ENCODE measurements at places on chromosomes 3 and 15.

- H3K4me3 ChIP-seq: no peak overlapping the region
- peaks cover 32% of the 10 kb centered on the region for H3K4me1 ChIP-seq
- no peaks in the 10 kb centered on the region for H3K27me3 ChIP-seq
- DNase-seq: no peak
Measured at GRCh38 chr3:8442993-8443650, 58.5 kb upstream of the LMCD1 start.

DNA sequence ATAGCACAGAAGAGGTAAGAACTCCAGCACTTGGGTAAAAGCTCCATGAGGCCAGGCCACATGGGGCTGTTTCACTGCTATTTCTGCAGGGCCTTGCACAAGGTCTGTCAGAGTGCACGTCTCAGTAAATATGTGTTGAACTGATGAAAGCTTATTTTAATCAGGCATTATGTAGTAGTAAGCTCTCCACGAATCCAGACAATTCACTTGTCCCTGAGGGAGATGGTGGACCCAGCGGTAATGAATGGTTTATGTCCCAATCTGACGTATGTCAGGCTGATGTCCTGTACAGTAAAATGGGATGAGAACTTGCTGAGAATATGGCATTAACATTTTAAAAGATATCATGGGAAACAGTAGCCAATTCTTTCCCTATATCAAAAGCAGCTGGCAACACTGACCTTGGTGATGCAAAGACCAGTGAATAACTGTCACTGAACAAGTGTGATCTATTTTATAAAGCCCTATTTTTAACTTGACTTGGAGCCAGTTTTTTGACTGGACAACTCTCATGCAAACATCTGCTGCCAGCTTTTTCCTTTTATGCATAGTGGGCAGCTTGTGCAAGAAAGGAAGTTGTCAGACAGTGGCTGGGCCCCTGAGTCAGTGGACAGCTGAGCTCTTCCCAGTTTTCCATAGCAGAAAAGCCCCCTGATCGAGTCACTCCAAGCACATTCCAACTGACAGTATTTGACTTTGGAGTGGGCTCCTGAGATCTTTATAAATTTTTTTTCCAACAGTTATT lies 519.8 kb upstream of the MDFIC2 start:
- DNase-seq: peak; percentile 91
- no peaks in the 10 kb centered on the region for H3K36me3 ChIP-seq
- peak overlapping the region; percentile 53 for H3K27ac ChIP-seq
- no peaks in the 10 kb centered on the region for H3K27me3 ChIP-seq
- H3K4me3 ChIP-seq: no peak overlapping the region
- H3K4me1 ChIP-seq: no peaks in the 10 kb centered on the region

DNA sequence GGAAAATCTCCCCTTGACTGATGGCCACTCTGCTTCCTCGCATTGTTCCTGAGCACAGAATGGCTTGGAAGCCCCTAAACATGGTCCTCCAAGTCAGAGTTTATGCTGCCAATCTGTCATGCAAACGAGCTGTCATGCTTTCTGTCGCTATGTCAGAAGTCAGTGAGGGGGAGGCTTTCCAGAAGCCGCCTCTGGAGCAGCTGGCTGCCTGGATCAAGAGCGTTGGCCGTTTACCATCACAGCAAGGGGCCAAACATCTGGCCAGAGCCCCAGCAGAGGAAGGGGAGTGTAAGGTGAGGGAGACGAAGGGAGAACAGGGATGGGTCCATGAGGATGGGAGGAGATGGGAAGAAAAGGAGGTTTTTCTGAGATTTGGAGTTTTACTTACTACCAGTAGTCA lies 372.6 kb upstream of the NR2F2 start:
- H3K36me3 ChIP-seq: no peaks in the 10 kb centered on the region
- H3K27ac ChIP-seq: no peak overlapping the region
- no peak overlapping the region for H3K4me3 ChIP-seq
- H3K27me3 ChIP-seq: no peaks in the 10 kb centered on the region
- no peak for DNase-seq

- no peaks in the 10 kb centered on the region for H3K36me3 ChIP-seq
- no peak overlapping the region for H3K27ac ChIP-seq
- DNase-seq: peak; percentile 43
- H3K27me3 ChIP-seq: peaks cover 24% of the 10 kb centered on the region
- H3K4me3 ChIP-seq: no peak overlapping the region
Measured at GRCh38 chr15:40354408-40355171, 3.4 kb upstream of the DISP2 start.

- H3K27ac ChIP-seq: no peak overlapping the region
- no peak for DNase-seq
- no peaks in the 10 kb centered on the region for H3K27me3 ChIP-seq
- no peaks in the 10 kb centered on the region for H3K36me3 ChIP-seq
- no peak overlapping the region for H3K4me3 ChIP-seq
Measured at GRCh38 chr3:129207479-129207878, 23.8 kb upstream of the CNBP start.

- H3K4me1 ChIP-seq: no peaks in the 10 kb centered on the region
- H3K27me3 ChIP-seq: no peaks in the 10 kb centered on the region
- no peak overlapping the region for H3K27ac ChIP-seq
- no peak overlapping the region for H3K4me3 ChIP-seq
- no peak for DNase-seq
Measured at GRCh38 chr15:28783873-28784272, 64.6 kb downstream of the GOLGA6L7 start.

DNA sequence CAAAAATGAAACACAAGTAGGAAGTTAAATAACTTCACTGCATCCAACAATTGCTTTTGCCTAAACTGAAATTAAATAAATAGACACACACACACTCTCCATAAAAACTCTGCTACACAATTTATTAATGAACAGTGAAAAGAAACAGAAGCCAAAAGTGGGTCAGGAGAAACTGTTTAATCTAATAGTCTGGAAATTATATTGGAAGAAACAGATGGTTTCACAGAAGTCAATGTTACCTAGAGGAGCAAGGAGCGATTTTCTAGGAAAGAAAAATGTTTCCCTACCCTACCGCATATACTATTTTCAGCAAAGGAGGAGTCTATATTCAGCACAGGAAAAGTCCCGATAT lies 32.0 kb downstream of the RFTN1 start:
- H3K4me1 ChIP-seq: peaks cover 24% of the 10 kb centered on the region
- no peak overlapping the region for H3K27ac ChIP-seq
- H3K4me3 ChIP-seq: no peak overlapping the region
- no peak for DNase-seq
- H3K27me3 ChIP-seq: no peaks in the 10 kb centered on the region

- no peak for DNase-seq
- peaks cover 10% of the 10 kb centered on the region for H3K4me1 ChIP-seq
- no peak overlapping the region for H3K4me3 ChIP-seq
- H3K27ac ChIP-seq: no peak overlapping the region
Measured at GRCh38 chr15:50140983-50141382, 21.9 kb upstream of the ATP8B4 start.

GRCh38 chr3:177197727-177198460 lies 612 bp upstream of the TBL1XR1 start:
- no peaks in the 10 kb centered on the region for H3K27me3 ChIP-seq
- DNase-seq: no peak
- no peaks in the 10 kb centered on the region for H3K36me3 ChIP-seq
- peaks cover 2% of the 10 kb centered on the region for H3K4me1 ChIP-seq
- H3K27ac ChIP-seq: peak overlapping the region; percentile 56
- peak overlapping the region; percentile 54 for H3K4me3 ChIP-seq

- peaks cover 3% of the 10 kb centered on the region for H3K4me1 ChIP-seq
- DNase-seq: peak; percentile 54
- no peaks in the 10 kb centered on the region for H3K36me3 ChIP-seq
- H3K27ac ChIP-seq: no peak overlapping the region
- H3K27me3 ChIP-seq: no peaks in the 10 kb centered on the region
Measured at GRCh38 chr15:57555270-57555669, 36.4 kb upstream of the MYZAP start.

DNA sequence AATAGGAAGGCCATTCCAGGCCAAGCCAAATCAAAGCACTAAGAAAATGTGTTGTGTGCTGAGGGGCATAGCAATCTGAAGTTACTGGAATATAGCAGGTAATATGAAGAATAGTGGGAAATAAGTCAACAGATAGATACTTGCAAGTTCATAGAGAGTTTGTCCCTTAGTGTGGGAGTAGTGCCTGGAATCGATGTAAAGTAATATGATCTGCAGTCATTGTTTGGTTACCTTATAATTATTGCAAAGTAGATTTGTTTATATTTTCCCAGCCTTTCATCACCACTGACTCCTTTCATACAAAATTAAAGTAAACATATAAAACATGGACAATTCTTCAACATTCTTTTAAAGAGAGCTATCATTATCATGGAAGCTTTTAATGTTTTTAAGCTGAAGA lies 420.9 kb upstream of the NECTIN3 start:
- no peak overlapping the region for H3K27ac ChIP-seq
- DNase-seq: peak; percentile 55
- no peaks in the 10 kb centered on the region for H3K27me3 ChIP-seq
- no peaks in the 10 kb centered on the region for H3K36me3 ChIP-seq
- no peak overlapping the region for H3K4me3 ChIP-seq
- no peaks in the 10 kb centered on the region for H3K4me1 ChIP-seq

DNA sequence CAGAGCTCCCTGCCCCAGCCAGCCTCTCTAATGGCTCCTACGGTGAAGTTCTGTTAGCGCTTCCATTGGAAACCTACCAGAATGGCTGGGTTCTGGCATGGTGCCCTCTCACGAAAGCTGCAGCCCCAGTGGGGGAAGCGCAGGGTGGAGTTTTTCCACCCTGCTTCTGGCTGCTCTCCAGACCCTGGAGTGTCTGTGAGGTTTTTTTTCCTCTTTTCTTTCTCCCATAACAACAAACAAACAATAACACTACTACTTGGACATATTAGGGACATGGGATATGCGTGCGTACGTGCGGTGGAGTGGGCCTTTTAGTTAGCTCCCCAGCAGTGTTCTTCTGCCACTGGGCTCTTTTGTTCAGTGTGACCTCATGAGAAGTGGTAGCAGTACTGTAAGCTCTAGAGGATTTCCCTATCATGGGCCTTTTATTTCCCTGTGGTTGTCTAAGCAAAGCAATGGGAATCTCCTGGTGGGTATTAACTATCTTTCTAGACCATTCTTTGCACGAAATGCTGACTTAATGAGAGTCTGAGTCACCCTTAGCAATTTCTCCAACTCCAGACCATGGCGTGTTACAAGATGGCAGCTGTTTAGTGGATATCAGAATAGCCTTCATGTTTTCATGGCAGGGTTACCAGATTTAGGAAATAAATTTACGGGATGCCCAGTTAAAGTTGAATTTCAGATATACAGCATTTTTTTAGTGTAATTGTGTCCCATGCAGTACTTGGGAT lies 161.9 kb downstream of the FNDC3B start:
- H3K27ac ChIP-seq: peak overlapping the region; percentile 90
- no peaks in the 10 kb centered on the region for H3K27me3 ChIP-seq
- DNase-seq: peak; percentile 94
- no peak overlapping the region for H3K4me3 ChIP-seq

- no peaks in the 10 kb centered on the region for H3K4me1 ChIP-seq
- H3K4me3 ChIP-seq: no peak overlapping the region
- DNase-seq: no peak
- no peaks in the 10 kb centered on the region for H3K27me3 ChIP-seq
- H3K36me3 ChIP-seq: no peaks in the 10 kb centered on the region
Measured at GRCh38 chr3:12252889-12253288, 36.0 kb upstream of the PPARG start.
